ENCODE measurements at places on chromosomes 2 and 18.

- no peak for DNase-seq
Observed at GRCh38 chr2:11022591-11023273, 111.0 kb downstream of the KCNF1 start.

GRCh38 chr2:73925033-73925704 is 1.5 kb upstream of the DGUOK start:
- no peak for DNase-seq

DNA sequence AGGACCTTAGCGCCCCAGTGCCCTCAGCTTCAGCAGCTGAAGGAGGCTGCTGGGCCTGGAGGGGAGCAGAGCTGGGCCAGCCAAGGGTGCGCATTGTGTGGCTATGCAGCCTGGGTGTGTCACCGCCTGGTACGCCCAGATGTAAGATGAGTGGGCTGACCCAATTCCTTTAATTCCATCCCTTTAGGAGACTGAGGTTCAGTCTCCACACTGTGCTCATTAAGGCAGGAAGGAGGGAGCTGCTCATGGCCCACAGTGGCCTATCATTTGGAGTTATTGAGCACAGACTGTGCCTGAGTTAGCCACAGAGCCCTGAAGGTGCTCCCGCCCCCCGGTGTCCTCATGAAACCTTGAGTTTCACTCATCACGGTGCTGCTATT is 194.1 kb upstream of the GLI2 start:
- no peak for DNase-seq

DNA sequence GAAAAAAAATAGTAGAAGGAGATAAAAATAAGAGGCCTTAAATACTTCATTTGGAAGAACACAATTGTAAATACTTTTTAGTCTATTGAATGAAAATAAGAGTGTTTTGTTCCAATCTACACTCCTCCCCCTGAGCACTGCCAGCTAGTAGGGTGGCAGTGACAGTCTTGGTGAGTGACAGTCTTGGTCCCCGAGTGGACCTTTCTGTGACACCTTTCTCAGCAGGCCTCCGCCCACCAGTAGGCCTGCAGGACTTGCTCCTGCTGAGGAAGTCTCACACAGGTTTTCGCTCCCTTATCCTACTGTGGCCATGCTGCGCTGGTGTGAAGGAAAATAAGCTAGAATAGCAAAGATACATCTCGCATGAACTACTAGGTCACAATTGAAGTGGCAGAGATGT is 666.8 kb downstream of the NR4A2 start:
- DNase-seq, result no peak

- no peak for DNase-seq
Observed at GRCh38 chr2:1642993-1643619, 101.2 kb downstream of the PXDN start.

- DNase-seq, result no peak
Observed at GRCh38 chr2:153100151-153100550, 378.4 kb downstream of the RPRM start.

- no peak for DNase-seq
Observed at GRCh38 chr2:112566104-112566503, 18.3 kb upstream of the CHCHD5 start.

- no peak for DNase-seq
Observed at GRCh38 chr2:8319219-8319618, 362.6 kb upstream of the ID2 start.

GRCh38 chr2:8243748-8244400 is 438.0 kb upstream of the ID2 start:
- DNase-seq, result no peak

DNA sequence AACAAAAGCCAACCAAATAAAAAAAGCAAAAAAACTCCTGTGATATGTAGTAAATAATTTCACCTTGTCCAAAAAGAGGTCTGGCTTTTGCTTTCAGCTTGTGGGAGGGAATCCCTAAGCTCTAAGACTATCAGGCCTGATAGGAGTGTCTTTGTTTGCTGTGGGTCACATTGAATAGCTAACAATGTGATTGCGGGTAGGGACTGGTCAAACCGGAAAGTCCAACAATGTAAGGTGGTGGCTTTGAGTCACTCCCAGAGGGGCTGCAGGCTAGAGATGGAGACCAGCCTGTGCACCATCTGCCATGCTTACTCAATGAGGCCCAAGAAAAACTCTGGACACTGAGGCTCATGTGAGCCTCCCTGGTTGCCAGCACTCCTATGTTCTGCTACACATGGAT is 192.9 kb downstream of the TFCP2L1 start:
- no peak for DNase-seq

DNA sequence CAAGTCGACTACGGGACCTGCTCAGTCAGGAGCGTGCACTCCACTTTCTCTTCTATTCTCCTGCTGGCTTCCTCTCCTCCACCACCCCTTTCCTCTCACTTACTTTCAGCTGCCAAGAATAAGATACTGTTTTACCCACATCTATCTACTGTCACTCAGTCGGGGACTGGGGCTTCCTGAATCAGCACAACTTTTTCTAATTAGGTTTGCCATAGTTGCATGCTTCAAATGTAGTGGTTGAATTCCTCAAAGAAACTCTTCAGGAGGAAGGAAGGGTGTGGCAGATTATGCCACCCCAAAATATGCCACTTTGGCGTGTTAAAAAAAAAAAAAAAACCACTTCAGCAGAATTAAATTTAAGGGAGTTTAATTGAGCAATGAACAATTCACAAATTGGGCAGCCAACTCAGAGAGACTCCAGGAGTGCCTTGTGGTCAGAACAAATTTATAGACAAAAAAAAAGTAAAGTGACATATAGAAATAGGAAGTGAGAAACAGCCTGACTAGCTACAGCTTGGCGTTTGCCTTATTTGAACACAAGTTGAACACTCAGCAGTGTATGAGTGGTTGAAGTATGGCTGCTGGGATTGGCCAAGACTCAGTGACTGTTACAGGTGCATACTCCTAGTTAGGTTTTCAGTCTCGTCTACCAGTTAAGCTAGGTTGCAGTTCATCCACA is 32.5 kb upstream of the RMDN2 start:
- no peak for DNase-seq

- DNase-seq, result peak; percentile 67
Observed at GRCh38 chr18:30970196-30970816, 72.2 kb downstream of the DSC3 start.

DNA sequence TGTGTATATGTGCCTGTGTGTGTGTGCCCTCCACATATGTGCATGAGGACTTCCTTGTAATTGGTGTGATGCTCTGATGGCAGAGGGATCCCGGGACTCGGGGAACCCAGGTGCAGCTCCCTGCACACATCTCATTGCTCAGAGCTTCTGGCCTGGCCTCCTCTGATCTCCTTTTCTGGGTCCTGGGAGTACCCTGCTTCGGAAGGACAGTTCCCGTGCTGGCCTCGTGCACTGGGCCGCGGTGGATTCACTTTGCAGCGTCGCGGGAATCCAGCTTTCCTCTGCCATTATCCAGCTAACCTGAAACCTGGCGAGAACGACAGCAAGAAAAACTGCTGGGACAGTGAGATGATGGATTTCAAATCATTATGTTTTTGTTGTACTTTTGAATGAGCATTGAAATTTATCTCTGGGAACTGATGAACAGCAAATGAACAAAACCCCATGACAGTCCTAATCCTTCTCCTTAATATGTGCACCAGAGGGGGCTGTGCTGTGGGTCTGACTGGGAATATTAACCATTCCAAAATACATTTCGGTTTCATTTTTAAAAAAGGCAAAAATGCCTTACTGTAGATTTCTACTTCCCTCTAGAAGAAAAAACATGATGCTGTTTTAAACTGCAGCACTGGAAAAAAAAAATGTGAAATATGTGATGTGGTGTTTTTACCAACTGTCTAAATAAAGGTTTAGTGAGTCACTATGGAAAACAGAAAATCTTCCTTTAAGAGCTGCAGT is 78.2 kb downstream of the PTGR3 start:
- DNase-seq, result no peak

DNA sequence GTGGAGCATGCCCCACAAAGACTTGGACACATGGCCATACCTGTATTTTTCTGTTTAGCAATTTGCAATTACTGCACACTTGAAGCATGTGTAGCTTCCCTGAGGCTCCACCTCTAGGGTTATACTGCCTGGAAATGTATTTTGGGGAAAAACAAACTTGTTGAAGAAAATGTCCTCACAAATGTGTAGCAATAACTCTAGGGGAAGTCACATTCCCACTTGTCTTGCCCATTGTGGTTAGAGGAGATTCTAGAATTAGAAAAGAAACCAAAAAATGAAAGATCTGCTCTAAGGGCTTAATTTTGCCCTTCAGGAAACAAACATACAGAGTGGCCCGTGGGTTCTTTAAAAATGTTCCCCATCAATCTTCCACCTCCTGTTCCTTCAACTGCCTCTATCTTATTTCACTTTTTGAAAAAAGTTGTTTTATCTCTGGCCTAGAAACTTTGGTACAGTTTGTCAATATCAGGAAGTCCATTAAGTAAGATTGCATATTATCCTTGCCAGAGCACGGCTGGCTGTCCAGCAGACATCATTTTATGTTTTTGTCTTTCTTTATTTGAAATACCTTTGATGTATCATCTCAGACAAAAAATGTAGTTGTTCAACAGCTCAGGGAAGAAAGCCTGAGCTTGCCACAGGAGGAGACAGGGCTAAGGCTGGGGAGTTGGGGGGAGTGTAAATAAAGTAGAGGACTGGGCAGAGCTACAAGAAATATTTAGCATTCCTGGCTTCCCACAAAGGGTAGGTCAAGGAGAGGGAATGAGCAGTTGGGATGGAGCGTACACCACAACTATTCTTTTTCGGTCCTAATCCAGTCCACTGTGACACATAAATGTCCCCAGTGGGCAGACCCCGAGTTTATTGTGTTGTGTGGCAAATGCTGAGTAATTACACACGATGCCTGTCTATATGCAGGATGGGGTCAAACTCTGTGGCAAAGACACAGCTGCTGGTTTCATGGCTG is 96.8 kb upstream of the CDC42EP3 start:
- DNase-seq, result no peak

- DNase-seq, result no peak
Observed at GRCh38 chr2:71465356-71465755, 12.0 kb downstream of the DYSF start.

DNA sequence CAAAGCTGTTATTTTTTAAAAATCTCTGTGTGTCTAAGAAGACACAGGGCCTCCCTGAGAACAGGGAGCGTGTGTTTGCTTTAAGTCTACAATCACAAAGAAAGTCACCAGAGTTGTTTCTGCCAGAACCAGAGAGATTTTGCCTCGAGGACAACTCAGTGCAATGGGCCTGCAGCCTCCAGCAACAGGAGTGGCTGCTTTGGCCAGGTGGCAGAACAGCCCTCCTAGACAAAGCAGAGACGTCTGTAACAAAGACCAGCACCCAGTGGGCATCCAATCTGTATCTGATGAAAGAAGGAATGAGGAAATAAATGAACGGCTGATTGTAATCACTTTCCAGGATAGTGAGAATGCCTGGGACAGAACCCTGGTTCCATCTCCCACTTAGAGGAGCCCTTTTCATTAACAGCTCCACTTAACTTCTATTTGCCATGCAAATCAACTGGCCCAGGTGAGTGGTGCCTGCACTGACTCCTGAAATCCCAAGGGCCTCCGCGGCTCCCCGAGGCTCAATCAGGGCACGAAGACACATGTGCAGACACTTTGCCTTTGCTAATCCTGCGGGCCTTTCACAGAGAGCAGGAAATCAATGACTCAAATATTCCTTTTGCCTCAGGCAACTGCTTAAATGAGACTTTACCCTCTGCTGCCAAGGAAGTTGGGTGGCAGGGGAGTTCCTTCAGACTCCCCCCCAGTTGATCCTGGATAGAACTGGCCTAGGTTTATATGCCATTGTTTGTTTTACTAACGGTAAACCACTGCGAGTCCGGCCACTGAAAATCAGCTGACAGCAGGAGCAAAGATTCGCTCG is 146.5 kb downstream of the CABLES1 start:
- no peak for DNase-seq

DNA sequence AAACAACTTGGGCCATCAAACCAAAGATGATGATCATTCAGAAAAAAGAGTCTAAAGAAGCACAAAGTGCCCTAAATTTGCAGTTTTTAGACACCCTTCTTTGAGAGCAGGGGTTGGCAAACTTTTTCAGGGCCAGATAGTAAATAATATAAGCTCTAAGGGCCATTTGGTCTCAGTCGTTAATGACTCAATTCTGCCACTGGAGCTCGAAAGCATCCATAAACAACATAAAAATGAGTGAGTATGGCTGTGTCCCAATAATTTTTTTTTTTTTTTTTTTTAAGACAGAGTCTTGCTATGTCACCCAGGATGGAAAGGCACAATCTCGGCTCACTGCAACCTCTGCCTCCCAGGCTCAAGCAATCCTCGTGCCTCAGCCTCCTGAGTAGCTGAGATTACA is 152.3 kb downstream of the DTNB start:
- DNase-seq, result no peak

DNA sequence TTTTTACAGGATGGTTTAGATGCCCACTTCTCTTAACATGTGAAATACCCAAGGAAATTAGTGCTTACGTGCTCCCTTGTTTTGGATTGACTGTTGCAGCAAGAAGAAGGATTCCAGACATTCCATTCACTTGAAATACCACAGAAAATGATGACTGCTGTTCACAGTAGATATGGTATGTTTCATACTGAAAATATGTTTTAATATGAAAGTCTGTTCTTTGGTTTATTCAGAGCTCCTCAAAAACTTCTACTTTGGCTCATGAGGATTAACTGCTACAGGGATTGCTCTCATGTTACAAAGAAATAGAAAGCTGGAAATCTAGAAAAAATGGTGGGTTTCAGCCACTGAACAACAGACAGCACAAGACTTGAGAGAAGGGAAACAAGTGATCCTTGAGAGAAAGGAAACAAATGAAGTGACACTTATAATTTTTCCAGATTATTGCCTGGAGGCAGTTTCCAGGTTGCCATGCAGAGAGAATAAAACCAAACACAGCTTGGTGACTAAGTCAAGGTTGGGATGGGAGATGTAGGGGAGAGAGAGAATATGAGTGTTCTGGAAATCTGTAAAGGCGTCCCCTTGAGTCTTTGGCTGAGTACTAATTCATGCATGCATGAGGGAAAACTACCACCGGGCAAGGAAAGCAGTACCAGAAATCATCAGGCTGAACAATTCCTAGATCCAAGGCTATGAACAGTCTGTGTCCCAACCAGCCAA is 348.1 kb downstream of the CLIP4 start:
- no peak for DNase-seq

GRCh38 chr2:205715831-205716525 is 33.7 kb downstream of the NRP2 start:
- no peak for DNase-seq

GRCh38 chr2:75605770-75606529 is 40.6 kb upstream of the MRPL19 start:
- no peak for DNase-seq

DNA sequence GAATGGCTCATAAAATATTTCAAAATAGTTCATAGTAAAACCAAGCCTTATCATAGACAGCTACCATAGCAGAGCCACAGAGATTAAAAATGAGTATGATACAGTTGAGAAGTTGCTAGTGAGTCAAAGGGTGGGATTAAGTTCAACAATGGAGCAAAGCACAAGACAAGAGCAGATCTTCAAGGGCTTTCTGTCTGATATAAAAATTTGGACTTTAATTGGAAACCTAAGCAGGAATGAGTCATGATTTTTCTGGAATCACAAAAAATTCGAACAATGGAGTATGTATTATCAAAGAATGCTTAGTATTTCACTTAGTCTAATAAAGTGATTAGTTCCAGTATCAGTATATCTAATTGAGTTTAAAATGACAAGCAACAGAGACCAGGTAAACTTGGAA is 487.3 kb upstream of the NETO1 start:
- no peak for DNase-seq

GRCh38 chr2:9212010-9212635 is 5.5 kb downstream of the ASAP2 start:
- no peak for DNase-seq

GRCh38 chr2:287911-288757 is at the start of gene ALKAL2:
Gene ALKAL2 (minus strand): TSS chr2:288091. CDS start chr2:287835, 256 bp downstream.
- DNase-seq, result no peak
